ENCODE measurements at places on chromosomes 16 and 17.

DNA sequence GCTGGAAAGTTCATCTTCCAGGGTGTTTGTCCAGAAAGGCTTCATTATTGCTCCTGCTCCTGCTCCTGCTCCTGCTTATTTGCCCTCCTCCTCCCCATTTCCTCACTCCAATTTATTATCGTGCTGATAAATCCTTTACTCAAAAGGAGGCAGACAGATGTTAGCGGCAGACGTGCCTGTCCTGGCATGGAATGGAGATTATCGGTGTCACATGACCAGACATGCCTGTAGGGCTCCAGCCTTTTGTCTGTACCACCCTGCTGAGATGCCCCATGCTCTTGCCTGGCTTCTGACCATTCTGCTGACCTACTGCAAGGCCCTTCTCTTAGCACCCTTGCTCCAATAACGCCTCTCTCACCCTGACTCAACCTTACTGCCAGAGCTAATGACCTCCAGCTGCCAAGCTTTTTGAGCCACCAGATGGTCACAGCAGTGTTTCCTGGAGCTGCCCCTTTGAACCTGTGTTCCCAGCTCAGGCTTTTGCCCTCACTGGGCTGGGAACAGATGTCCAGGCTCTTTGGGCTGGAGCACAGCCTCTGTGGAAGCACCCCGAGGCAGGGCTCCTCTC is 12.8 kb downstream of the DNAH9 start:
- DNase-seq: no peak

- no peak for DNase-seq
Observed at GRCh38 chr16:87186876-87187533, 130.2 kb downstream of the C16orf95 start.

- DNase-seq: no peak
Observed at GRCh38 chr16:66254751-66255150, 111.7 kb upstream of the CDH5 start.

DNA sequence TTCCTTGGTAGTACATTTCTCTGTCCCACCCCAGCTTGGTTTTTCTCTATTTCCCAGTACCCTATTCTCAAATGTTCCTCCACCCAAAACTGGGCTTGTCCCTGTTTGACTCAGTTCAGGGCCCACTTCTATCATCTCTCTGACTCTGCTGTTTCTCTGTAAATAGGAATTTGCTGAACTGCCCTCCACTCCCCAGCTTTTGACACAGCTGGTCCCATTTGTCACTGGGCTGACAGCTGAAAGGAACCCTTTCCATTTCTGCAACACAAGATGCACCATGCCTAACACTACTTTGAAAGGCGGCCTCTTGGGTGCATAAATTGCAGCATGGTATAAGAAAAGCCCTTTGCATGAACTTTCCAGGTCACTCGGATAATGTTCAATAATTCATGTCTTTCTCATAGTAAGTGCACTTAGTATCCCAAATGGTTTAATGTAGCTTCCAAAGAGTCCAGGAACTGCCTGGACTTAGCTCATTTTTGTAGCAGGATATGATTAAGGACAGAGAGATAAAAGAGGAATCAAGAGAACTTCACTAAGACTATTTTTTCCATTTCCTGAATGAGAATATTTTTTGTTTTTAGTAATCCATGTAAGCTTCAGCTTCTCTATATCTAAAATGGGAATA is 256.7 kb downstream of the CDH11 start:
- DNase-seq: no peak

- DNase-seq: peak; percentile 72
Observed at GRCh38 chr16:79601931-79602627, 1.5 kb upstream of the MAF start.

All from mammary epithelial cell (primary cell).